Left ventricle myocardium inferior (tissue), 1 donor: ENCODE measurements at places on chromosomes 13 and 19. TPM values are rescaled to one million over a fixed set of nuclear protein-coding genes. Genes with fewer than 3 reads are reported as not detected.

DNA sequence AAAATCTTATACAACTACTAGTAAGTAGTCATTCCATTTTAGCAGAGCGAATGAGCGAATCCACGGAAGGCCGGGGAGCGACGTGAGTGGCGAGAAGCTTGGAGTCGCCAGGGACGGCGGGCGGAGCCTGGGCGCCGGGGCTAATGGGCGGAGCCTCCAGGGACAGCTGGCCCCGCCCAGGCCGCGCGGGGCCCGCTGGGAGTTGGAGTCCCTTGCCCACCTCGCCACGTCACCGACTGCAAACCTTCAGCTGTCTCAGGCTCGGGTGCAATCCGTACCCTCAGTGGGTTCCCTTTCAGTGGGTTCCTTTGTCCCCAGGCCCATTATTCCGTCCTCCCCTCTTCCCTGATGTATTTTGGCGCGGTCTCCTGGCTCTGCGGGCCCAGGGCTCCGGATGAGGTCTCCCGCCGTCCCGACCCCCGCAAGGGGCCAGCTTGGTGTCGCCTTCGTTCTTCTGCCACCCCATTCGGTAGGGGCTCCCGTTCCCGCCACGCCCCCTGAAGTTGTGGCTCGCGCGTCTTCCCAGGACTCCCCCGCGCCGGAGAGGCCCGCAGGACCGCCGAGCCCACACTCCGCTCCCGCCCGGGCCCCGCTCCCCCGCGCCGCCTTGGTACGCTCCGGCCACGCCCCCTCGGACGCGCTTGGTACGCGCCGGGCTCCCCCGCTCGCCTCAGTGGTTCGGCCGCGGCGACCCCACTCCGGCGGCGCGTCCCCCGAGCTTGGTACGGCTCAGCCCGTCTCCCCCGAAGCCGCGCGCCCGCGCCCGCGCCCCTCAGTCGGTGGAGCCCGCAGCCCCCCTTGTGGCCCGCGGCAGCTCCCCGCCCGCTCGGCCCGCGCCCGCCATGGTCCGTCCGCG, at the start of gene PTOV1:
Gene PTOV1 (plus strand): TSS at position 673 of the 856 bp plus-strand sequence.
- peak; percentile 92 for DNase-seq

DNA sequence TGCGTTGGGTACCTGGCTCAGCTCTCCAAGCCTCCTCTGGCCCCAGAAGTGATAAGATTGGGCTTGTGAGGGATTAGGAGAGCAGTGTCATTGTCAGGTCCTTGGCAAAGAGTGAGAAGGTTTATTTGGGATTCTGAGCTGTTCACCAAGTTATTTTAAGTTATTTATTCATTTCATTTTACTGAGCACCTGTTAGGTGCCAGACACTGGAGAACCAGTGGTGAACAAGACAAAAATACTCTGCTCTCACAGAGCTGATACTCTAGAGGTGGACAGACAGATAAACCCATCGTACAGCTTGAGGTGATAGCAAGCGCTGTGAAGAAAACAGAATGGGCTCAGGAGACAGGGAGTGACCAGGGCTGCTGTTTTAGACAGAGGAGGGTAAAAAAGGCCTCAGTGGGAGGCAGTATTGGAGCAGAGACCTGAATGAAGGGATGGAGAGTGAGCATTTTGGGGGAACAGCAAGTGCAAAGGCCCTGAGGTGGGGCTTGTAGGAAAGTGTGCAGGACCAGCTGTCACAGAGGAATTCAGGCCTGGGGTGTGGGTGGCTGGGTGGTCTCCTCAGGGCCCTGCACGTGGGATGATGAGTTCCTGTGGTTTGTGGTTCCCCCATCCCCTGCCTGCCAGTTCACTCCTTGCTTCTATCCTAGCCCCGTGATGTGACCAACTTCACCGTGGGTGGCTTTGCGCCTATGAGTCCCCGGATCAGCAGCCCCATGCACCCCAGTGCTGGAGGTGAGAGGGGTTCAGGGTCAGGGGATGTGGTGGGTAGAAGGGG, 8.7 kb upstream of the TIMM50 start:
- DNase-seq: no peak

- DNase-seq: no peak
Measured at GRCh38 chr19:1491849-1492170, 829 bp downstream of the REEP6 start.

- DNase-seq: no peak
Measured at GRCh38 chr13:111483621-111483987, 163.2 kb downstream of the TEX29 start.

- DNase-seq: no peak
Measured at GRCh38 chr13:67017276-67017675, 212.9 kb downstream of the PCDH9 start.

DNA sequence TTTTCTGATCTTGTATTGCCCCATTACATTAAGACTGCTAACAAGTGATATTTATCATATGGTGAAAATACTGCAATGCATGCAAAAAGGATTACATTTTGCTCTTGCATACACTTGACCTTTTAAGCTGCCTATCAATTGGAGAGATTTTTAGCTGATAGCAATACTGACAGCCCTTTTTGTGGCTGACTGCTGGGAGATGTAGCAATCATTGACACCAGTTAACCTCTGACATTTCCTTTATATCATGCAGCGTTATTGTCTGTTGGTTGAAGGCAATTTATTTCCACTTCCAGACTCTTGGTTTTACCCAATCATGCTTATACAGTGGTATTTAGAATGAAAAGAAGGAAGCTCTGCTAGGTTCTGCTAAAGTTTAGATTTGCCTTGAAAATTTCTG, 364.0 kb downstream of the LMO7 start:
- DNase-seq: no peak

DNA sequence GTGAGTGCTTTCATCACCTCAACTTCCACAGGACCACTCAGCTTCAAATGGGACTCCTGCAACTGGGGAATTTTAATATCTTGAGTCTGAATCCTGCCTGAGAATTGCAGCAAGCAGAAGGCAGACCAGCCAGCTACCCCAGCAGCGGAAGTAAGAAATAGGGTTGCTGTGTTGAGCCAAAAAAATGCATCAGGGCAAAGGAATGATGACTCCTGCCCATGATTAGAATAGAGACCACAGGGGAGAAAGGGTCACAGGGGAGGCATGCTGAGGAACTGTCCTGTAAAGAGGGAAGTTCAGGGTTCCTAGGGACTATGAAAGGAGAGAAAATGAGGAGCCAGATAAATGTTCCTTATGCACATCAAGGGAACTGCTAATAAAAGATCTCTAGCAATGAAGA, 370.2 kb downstream of the KCTD12 start:
- no peak for DNase-seq

DNA sequence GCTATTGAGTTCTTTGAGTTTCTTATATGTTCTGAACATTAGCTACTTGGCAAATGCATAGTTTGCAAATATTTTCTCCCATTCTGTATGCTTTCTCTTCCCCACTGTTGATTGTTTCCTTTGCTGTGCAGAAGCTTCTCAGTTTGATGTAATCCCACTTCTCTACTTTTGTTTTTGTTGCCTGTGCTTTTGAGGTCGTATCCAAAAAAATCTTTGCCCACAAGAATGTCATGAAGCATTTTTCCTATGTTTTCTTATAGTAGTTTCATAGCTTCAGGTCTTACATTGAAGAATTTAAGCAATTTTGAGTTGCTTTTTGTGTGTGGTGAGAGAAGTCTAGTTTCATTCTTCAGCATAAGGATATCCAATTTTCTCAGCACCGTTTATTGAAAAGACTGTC, 536.7 kb upstream of the ARGLU1 start:
- DNase-seq: no peak

- no peak for DNase-seq
Measured at GRCh38 chr13:67408798-67409197, 178.7 kb upstream of the PCDH9 start.

The ZBTB7A gene
- total RNA-seq: 30.6 TPM

The CD37 gene
- 3.7 TPM for total RNA-seq

The TMEM150B gene
- 2.0 TPM for total RNA-seq

The ODAD3 gene
- total RNA-seq: 0.77 TPM

The ZNF439 gene
- total RNA-seq: 4.8 TPM

The GGACT gene
- total RNA-seq: 1.8 TPM

The ERICH6B gene
- not detected for total RNA-seq
